ENCODE measurements at places on chromosomes 1 and 21.

GRCh38 chr1:217627431-217627830 lies 3.5 kb downstream of the GPATCH2 start:
- no peak for DNase-seq

DNA sequence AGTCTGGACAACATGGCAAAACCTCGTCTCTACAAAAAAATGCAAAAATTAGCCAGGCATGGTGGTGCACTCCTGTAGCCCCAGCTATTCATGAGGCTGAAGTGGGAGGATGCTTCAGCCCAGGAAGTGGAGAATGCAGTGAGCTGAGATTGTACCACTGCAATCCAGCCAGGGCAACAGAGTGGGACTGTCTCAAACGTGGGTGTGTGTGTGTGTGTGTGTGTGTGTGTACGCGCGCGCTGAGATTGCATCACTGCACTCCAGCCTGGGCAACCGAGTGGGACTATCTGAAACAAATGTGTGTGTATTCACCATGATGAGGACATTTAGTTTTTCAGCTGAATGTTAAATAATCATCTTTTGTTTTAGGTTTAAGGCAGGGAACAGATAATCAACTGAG lies 21.1 kb downstream of the USP1 start:
- no peak for DNase-seq

DNA sequence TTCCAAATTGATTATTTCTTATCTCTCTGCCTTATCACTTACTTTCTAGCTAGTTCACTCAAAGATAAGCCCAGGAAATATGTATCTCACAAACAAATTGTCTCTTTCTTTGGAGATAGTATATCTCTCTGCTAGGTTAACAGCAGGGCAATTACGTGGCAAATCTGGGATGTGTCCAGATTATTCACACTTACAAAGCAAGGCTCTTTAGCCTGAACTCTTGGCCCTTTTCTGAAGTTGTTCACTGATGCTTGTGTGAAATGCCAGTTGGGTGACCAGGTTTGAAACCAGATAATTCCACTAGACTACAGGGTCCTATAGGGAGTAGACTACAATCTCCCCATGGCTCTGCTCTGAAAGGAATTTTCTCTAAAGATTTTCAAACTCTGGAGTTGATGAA lies 30.8 kb upstream of the FAM78B start:
- no peak for DNase-seq

GRCh38 chr1:159890390-159890789 lies 9.6 kb downstream of the CFAP45 start:
- no peak for DNase-seq
